CD8-positive, alpha-beta memory T cell (primary cell): ENCODE measurements at places on chromosomes 7 and 10.

DNA sequence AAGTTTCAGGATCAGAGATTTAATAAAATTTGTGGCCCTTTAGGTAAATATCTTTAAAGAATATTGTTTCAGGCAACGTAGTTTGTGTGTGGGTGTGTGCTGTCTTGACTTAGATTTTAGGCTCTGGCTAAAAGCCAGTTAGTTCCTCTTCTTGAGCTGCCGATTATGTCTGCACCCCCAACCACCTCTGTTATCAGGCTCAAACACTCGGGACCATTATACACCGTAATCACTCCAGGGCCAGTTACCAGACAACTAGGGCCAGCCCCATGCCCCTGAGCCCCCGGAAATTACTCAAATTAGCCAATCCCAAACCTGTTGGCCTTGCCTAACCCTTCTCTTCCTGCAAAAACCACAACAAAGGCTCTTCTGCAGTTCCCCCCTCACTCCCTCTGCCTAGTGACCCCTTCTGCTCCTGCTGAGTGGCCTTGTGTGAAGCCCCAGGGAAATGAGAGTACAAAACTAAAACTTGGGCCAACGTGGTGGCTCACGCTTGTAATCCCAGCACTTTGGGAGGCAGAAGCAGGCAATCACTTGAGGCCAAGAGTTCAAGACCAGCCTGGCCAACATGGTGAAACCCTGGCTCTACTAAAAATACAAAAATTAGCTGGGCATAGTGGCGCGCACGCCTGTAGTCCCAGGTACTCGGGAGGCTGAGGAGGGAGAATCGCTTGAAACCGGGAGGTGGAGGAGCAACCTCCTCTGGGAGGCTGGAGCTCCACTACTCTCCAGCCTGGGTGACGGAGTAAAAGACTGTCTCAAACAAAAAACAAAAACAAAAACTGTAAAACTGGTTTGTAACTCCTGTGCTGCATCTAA is 9.2 kb upstream of the HNRNPF start:
- H3K27me3 ChIP-seq, result no peaks in the 10 kb centered on the region
- H3K4me3 ChIP-seq, result no peak overlapping the region
- peak; percentile 51 for DNase-seq
- H3K4me1 ChIP-seq, result peaks cover 37% of the 10 kb centered on the region
- H3K27ac ChIP-seq, result peak overlapping the region; percentile 82

- peak overlapping the region; percentile 20 for H3K27ac ChIP-seq
- H3K27me3 ChIP-seq, result no peaks in the 10 kb centered on the region
- H3K4me3 ChIP-seq, result no peak overlapping the region
These were observed 15.5 kb downstream of the ZMIZ1 start for GRCh38 chr10:79084012-79084971.

DNA sequence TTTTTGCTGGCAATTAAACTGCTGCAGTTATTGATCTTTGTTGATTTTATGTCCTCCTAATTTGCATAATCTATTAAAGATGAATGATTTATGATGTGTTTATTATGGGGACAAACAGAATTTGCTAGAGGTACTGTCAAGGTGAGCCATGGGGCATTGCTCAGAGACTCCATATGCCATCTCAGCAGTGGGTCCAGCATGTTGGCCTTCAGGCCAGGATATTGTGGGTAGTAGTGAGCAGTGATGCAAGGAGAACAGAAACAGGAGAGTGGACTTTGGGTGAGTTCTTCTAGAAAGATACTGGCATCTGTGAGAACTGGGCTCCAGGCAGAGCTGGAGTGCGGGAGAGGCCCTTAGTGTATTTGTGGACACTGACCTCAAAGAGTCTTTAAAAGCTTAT is 65.9 kb downstream of the PAX2 start:
- H3K27me3 ChIP-seq, result peaks cover 3% of the 10 kb centered on the region
- H3K4me1 ChIP-seq, result no peaks in the 10 kb centered on the region
- H3K36me3 ChIP-seq, result no peaks in the 10 kb centered on the region
- no peak overlapping the region for H3K4me3 ChIP-seq
- DNase-seq, result no peak

DNA sequence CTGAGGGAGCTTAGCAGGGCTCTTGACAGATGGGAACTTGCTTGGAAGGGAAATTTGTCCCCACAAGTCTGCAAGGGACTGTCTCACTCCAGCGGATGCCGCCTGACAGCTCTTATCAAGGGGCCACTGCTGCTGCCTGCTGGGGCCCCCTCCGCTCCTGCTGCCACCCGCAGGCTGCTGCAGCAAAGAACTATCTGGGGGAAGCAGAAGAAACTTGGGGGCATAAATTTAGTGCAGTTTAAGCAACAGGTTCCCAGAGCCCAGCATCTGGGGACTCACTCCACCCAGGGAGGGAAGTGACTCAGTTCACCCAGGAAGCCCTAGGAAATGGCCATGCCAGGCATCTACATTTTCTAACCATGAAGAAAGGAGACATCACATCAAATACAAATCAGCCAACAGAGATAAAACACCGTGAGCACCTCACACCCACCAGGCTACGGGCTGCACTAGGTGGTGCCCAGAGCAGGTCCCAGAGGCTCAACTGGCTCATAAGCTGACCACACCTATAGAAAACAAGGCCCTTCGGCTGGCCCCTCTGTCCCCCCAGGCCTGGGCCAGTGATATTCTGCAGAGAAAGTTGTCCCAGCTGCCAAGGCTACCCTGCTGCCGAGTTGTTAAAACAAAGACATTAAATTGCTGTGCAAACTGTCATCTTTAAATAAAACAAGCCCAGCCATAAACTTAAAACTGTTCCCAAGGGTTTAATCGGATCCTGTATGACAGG is 3.7 kb downstream of the RGS10 start:
- H3K27ac ChIP-seq, result peak overlapping the region; percentile 12
- H3K27me3 ChIP-seq, result no peaks in the 10 kb centered on the region
- H3K4me1 ChIP-seq, result peaks cover 64% of the 10 kb centered on the region
- H3K36me3 ChIP-seq, result peaks cover 7% of the 10 kb centered on the region

DNA sequence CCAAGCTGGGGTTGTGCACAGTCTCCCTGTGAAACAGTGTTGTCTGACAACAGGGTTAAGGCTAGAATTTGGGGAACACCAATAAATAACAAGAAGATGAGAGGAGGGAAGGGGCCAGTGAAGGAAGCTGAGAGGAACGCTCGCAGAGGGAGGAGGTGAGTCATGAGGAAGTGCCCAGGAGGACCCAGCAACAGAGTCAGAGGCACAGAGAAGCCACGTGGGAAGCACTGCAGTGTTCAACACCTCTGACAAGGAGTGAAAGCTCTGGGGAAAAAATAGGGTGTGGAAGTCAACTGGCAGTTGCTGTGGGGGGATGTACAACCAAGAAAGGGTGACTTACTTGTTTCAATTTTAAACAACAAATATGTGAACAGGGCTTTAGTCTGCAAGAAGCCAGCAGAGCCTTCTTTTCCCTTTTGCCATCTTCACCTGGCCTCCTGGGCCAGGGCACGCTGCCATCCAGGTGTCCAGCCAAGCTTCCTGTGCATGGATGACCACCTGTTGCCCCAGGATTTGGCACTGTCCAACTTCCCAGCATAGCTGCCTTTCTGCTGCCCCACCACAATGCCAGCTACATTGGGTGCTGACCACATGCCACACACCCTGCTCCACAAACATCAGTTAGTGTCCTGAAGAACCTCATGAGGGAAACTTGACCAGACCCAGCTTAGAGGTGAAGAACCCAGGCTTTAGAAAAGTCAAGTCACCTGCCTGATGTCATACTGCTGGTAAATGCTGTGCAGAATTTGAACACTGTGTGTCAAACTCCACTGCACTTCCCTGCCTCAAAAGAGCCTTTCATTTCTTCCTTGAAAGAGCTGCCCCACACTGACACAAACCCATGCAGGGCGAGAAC is 69.6 kb downstream of the ATXN7L1 start:
- peaks cover 46% of the 10 kb centered on the region for H3K4me1 ChIP-seq
- H3K36me3 ChIP-seq, result no peaks in the 10 kb centered on the region
- H3K4me3 ChIP-seq, result no peak overlapping the region
- no peaks in the 10 kb centered on the region for H3K27me3 ChIP-seq
- peak overlapping the region; percentile 14 for H3K27ac ChIP-seq
- no peak for DNase-seq

DNA sequence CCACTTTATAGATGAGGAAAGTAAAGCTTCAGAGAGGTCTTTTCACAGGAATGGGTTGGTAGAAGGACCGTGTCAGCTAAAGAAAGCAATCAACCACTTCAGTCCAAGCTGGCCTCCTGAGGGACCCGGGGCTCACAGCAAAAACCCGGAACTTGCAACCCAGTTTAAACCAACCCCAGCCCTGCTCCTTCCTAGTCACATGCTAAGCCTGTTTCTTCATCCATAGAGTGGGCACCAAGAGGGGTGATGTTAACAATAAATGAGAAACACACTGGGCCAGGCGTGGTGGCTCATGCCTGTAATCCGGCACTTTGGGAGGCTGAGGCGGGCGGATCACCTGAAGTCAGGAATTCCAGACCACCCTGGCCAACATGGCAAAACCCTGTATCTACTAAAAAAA is 12.1 kb upstream of the NPFFR1 start:
- DNase-seq, result no peak
- no peaks in the 10 kb centered on the region for H3K36me3 ChIP-seq
